ENCODE measurements at places on chromosomes 1 and 21.

GRCh38 chr1:153698020-153698922, 19.8 kb downstream of the NPR1 start:
- DNase-seq = no peak

DNA sequence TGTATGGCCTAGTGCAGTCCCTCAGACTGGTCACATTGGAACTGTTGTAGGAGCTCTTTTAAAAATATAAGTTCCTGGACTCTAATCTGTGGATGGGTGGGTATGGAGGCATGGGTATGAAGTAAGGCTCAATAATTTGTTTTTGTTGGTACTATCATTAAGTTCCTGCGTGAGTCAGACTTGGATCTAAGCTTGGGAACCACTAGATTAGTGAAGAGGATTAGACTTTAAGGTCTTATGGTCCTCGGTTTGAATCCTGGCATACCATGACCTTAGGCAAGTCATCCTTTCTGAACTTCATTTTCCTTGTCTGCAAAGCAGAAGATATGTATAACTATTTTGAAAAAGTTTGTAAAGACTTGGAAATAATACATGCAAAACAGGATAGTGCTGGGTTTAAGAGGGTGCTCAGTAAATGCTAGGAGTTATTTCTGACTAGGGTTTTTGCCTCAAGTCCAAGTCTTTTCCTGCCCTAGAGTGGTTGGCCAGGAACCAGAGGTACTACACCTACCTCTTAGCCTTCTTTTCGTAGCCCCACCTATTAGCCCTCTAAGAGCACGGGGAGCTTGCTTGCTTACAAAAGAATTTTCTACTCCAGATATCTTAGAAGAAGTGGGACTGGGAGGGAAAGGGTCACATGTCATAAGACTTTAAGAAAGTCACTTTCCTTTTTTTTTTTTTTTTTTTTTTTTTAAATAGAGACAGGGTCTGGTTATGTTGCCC, 38.6 kb upstream of the METTL18 start:
- no peak for DNase-seq

GRCh38 chr21:39882839-39883195, 15.6 kb downstream of the PCP4 start:
- no peak for DNase-seq

- no peak for DNase-seq
These were observed 5.0 kb upstream of the SH3BGRL3 start for GRCh38 chr1:26274801-26275425.

GRCh38 chr1:194857413-194857812, 1671.0 kb upstream of the B3GALT2 start:
- DNase-seq = no peak

DNA sequence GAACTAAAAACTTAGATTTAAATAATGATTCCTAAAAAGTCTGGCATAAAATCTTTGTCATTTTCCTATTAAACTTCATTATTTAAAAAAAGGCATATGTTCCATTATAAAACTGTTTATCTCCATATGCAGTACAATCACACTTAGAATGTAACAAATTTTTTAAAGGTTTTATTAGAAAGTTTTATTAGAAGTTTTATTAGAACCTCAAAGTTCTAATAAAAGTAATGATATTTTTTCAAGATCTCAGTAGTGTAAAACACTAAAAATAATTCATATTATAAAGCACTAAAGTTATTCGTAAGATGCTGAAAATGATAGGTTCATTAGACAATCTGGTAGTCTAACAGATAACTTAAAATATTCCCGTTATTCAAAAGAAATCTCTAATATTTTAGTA, 43.6 kb downstream of the ACBD6 start:
- DNase-seq = no peak

- DNase-seq = no peak
These were observed 47.5 kb downstream of the ROR1 start for GRCh38 chr1:63821091-63822005.

All from esophagus squamous epithelium (tissue), 5 donors.